ENCODE measurements at places on chromosomes 13 and 19. TPM values are rescaled to one million over a fixed set of nuclear protein-coding genes. Genes with fewer than 3 reads are reported as not detected.
A peak's percentile ranks its signal among the peaks of the same experiment; 100 is the strongest.

- peak; percentile 28 for DNase-seq
Measured at GRCh38 chr13:30618186-30618929, 638 bp downstream of the USPL1 start.

GRCh38 chr19:38024992-38025908 lies 118.2 kb downstream of the SIPA1L3 start:
- no peak for DNase-seq

DNA sequence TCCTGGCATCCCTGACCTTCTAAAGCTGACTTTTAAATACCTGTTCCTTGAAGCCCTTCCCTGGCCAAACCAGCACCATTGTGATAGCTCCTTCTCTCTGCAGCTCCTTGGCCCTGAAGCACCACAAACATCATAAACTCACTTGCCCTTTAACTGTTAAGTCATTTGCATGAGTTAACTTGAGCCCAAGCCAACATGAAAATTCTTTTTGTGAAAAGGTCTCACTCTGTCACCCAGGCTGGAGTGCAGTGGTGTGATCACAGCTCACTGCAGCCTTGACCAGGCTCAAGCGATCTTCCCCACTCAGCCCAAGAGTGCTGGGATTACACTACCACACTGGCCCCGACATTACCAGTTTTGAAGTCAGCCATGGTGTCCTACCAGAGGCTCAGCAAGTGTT lies 87.8 kb downstream of the ZIC5 start:
- no peak for DNase-seq

GRCh38 chr13:33697926-33698325 lies 120.0 kb upstream of the RFC3 start:
- no peak for DNase-seq

The KLK14 gene
- total RNA-seq, result 0.80 TPM

- DNase-seq, result no peak
Measured at GRCh38 chr13:21688056-21688455, 17.2 kb downstream of the FGF9 start.

- DNase-seq, result no peak
Measured at GRCh38 chr13:41411522-41411921, 45.8 kb upstream of the RGCC start.

All from activated naive CD4-positive, alpha-beta T cell treated with anti-CD3 and anti-CD28 coated beads, Interleukin-2, amount 50 U/mL, for 72 hours (primary cell).